Nasal cavity respiratory epithelium epithelial cell of viscerocranial mucosa (primary cell): ENCODE measurements at places on chromosomes 11 and 22. TPM values are rescaled to one million over a fixed set of nuclear protein-coding genes. Genes with fewer than 3 reads are reported as not detected.

SAA1 gene
- 10.3 and 80.4 TPM in 2 replicates for total RNA-seq

LMNTD2 gene
- 1.0 and 2.0 TPM in 2 replicates for total RNA-seq

SLC22A6 gene
- total RNA-seq, result not detected in 2 replicates

C11orf91 gene
- total RNA-seq, result not detected in 2 replicates

SYCE3 gene
- total RNA-seq, result 0.28 TPM in 1 of 2 replicates, not detected in the other

IL17REL gene
- total RNA-seq, result not detected in 2 replicates

MS4A6E gene
- total RNA-seq, result not detected in 2 replicates

DERL3 gene
- total RNA-seq, result under 0.01 and 0.07 TPM in 2 replicates

AGBL2 gene
- total RNA-seq, result 0.34 and 0.78 TPM in 2 replicates

TRAF6 gene
- 7.9 and 11.5 TPM in 2 replicates for total RNA-seq

IFT27 gene
- 11.7 and 12.0 TPM in 2 replicates for total RNA-seq

RIMBP3B gene
- total RNA-seq, result not detected in 2 replicates

SMC1B gene
- not detected in 2 replicates for total RNA-seq

POLA2 gene
- 1.0 and 3.6 TPM in 2 replicates for total RNA-seq

ADM gene
- total RNA-seq, result 127 and 150 TPM in 2 replicates

MAPK8IP1 gene
- total RNA-seq, result 0.34 and 0.85 TPM in 2 replicates

ENTHD1 gene
- not detected in 2 replicates for total RNA-seq

CABP4 gene
- total RNA-seq, result not detected in 2 replicates
